Midbrain (tissue), 1 donor: ENCODE measurements at places on chromosomes 12 and 14.

- no peak for DNase-seq
Measured at GRCh38 chr12:103540319-103540718, 44.6 kb upstream of the C12orf42 start.

- no peak for DNase-seq
Measured at GRCh38 chr12:44387581-44387980, 488.5 kb downstream of the NELL2 start.

- DNase-seq = no peak
Measured at GRCh38 chr14:104226421-104227383, 88.3 kb downstream of the KIF26A start.

- DNase-seq = no peak
Measured at GRCh38 chr12:52052468-52053186, 1.4 kb downstream of the NR4A1 start.

- no peak for DNase-seq
Measured at GRCh38 chr12:116325336-116325664, 47.8 kb upstream of the MED13L start.

DNA sequence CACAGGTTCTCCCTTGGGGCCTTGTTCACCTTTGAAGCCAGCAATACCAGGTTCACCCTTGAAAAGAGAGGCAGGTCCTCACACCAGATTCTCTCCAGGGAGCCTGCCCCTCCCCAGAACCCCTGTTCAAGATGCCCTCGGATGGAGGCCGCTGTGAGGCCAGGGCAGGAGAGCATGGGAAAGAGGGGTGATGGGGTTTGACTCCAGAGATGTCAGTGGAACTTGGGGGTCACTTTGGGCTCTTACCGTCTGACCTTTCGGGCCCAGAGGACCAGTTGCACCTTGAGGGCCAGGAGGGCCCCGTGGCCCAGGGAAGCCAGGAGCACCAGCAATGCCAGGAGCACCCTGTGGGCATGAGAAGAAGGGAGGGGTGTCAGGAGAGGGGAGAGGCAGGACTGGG, 17.4 kb downstream of the COL2A1 start:
- no peak for DNase-seq

GRCh38 chr12:122880155-122880667, 15.7 kb downstream of the VPS37B start:
- DNase-seq = no peak

GRCh38 chr12:59039005-59039404, 118.7 kb upstream of the LRIG3 start:
- DNase-seq = no peak

GRCh38 chr12:77372494-77372893, 307.1 kb upstream of the E2F7 start:
- DNase-seq = no peak

GRCh38 chr12:78580296-78580695, 284.3 kb upstream of the SYT1 start:
- no peak for DNase-seq

- DNase-seq = no peak
Measured at GRCh38 chr12:57479043-57479375, 657 bp downstream of the ARHGAP9 start.
